ENCODE measurements at places on chromosomes 1 and 21.

DNA sequence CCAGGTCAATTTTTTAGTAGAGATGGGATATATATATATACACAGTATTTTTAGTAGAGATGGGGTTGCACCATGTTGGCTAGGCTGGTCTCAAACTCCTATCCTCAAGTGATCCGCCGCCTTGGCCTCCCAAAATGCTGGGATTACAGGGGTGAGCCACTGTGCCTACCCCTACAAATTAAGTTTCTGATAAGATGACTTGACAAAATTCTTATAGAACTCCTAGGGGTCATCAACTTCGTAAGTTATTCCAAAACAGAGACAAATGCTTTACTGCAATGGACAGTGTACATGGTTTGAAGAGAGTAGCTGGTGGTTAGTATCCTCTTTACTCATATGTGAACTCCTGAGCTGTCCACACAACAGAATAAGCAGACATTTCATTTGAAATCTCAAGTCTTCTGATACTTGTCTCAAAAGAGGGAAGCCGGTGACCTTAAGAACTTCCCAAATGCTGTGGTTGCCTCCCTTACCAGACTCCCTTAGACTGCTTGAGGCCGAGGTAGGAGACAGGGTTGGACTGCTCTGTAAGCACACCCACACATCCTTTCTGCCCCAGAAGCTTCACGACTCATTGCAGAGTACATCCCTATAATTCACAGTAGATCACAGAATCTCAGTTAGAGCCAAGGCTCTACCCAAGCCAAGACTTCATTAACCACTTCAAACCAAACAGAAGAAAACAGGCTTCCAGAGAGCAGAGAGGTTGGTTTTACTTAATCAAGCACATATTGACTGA lies 244.1 kb upstream of the IRF2BP2 start:
- DNase-seq, result no peak

- peak; percentile 53 for DNase-seq
These were observed 14.0 kb downstream of the RHBG start for GRCh38 chr1:156383023-156383422.

- no peak for DNase-seq
These were observed 1225.2 kb downstream of the NCAM2 start for GRCh38 chr21:22223385-22223784.

- DNase-seq, result peak; percentile 52
These were observed 8.0 kb upstream of the NIBAN1 start for GRCh38 chr1:184982002-184982954.

- no peak for DNase-seq
These were observed 143.1 kb downstream of the COQ8A start for GRCh38 chr1:227082999-227083746.

DNA sequence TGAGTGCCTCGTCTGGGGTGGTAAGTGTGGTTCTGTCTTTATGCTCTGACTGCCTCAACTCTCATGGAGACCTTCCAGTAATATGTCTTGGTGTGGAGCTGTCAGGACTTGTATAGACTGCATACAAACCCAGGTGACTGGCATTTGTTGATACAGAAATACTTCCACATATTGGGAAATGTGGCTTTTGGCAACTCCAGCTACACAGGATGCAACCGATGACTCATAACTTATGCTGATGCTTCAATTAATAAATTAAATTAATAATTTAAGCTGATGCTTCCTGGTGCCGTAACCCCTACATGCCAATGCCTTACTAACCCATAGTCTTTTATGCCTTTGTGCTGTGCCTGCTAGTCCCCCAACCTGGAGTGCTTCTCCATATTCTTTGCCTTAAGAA lies 72.3 kb upstream of the ARTN start:
- DNase-seq, result no peak

DNA sequence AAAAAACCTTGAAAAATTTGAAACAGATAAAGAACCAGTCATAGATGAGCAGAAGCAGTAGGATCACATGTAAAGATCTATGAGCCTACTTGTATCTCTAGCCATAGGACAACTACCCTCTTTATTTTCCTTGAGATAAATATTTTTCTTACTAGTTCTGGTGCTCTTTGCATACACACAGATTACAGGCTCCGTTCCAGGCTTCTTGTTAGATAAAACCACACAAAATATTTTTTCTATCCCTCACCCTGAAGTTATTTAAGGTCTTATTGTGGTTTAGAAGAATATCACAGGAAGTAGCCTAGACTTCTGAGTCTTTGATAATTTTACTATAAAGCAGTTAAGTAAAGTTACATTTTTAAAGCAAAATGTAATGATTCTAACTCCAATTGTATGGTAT lies 512.2 kb downstream of the NEGR1 start:
- DNase-seq, result no peak
